ENCODE measurements at places on chromosomes 13 and 19. TPM values are rescaled to one million over a fixed set of nuclear protein-coding genes. Genes with fewer than 3 reads are reported as not detected.

DNA sequence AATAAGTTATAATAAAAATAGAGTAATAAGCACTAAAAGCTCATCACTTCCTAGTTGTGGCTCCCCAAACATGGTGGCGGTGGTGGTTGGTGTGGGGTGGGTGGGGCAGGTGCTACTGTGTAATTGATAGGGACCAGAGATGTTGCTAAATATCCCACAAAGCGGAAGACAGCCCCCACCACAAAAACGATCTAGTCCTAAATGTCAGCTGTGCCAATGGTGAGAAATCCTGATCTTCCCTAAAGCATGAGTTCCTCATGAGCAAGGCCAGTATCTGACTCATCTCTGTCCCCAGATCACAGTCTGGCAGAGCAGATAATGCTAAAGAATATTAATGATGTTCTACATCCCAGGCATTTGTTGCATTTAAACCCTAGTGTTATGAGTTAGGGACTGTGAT, 1.9 kb upstream of the EDDM13 start:
- no peak overlapping the region for H3K27ac ChIP-seq
- no peaks in the 10 kb centered on the region for H3K27me3 ChIP-seq
- no peak overlapping the region for H3K4me3 ChIP-seq
- H3K36me3 ChIP-seq: no peaks in the 10 kb centered on the region

DNA sequence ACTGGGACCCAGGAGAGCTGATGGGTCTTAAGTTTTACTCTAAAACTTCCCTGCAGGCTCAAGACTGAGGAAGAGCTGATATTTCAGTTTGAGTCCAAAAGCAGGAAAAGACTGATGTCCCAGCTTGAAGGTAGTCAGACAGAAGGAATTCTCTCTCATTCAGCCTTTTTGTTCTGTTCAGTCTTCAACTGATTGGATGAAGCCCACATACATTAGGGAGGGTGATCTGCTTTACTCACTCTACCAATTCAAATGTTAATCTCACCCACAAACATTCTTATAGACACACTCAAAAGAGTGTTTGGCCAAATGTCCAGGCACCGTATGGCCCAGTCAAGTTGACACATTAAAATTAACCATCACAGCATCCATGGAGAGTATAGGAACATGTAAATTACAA, 173.5 kb downstream of the KCNRG start:
- H3K27ac ChIP-seq: no peak overlapping the region
- H3K36me3 ChIP-seq: no peaks in the 10 kb centered on the region
- no peak for DNase-seq
- no peaks in the 10 kb centered on the region for H3K27me3 ChIP-seq

DNA sequence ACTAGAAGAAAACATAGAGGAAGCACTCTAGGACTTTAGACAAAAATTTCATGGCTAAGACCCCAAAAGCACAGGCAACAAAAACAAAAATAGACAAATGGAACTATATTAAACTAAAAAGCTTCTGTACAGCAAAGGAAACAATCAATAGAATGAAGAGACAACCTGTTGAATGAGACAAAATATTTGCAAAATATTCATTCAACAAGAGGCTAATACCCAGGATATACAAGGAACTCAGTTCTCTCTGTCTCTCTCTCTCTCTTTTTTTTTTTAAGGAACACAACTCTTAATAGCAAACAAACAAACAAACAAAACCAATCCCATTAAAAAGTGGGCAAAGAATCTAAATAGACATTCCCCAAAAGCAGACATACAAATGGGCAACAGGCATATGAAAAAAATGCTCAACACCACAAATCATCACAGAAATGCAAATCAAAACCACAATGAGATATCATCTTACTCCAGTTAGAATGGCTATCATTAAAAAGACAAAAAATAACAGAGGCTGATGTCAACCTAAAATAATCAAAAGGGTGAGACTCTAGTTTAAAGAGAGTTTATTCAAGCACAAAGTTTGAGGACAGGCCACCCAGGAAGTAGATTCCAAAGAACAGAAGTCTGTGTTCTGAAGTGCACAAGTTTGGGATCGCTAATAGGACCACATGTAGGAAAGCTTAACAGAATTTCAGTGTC, 27.1 kb upstream of the SLC7A9 start:
- no peaks in the 10 kb centered on the region for H3K36me3 ChIP-seq
- DNase-seq: peak; percentile 59
- no peak overlapping the region for H3K4me3 ChIP-seq
- H3K27ac ChIP-seq: no peak overlapping the region
- H3K27me3 ChIP-seq: no peaks in the 10 kb centered on the region

VAV1 gene
- not detected for total RNA-seq

GRCh38 chr13:36088001-36088400, 43.2 kb downstream of the DCLK1 start:
- no peak overlapping the region for H3K27ac ChIP-seq
- H3K36me3 ChIP-seq: no peaks in the 10 kb centered on the region
- DNase-seq: no peak
- H3K27me3 ChIP-seq: peaks cover 2% of the 10 kb centered on the region
- no peak overlapping the region for H3K4me3 ChIP-seq
- peaks cover 4% of the 10 kb centered on the region for H3K4me1 ChIP-seq

IER2 gene
- 71.3 TPM for total RNA-seq

DNA sequence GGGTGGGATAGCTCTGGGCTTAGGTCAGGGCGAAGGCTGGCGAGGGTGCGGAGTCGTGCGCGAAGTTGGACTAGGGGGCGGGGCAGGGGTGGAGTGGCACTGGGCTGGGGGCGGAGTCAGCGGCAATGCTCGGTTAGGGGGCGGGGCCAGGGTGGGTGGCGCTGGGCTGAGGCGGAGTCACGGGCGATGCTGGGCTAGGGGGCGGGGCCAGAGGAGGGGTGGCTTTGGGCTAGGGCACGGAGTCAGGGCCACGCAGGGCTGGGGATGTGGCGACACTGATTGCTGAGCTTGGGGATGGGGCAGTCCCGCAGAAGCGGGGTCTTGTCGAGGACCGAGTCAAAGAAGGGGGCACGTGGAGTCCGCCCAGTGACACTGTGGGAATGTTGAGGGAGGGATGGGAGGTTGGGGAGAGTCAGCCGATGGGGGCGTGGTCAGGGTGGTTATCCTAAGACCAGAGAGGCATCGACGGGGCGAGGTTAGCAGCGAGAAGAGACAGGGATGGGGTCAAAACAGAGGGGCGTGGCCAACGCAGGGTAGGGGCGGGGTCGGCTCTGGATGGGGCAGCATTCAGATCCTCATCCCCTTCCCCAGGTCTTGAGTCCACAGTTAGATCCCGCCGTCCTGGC, 8.7 kb downstream of the HOMER3 start:
- H3K4me1 ChIP-seq: no peaks in the 10 kb centered on the region
- no peak for DNase-seq
- H3K4me3 ChIP-seq: no peak overlapping the region
- H3K27ac ChIP-seq: no peak overlapping the region
- H3K27me3 ChIP-seq: no peaks in the 10 kb centered on the region

GRCh38 chr13:56349866-56350265, 790.9 kb upstream of the PRR20A start:
- no peaks in the 10 kb centered on the region for H3K4me1 ChIP-seq
- no peak overlapping the region for H3K4me3 ChIP-seq
- DNase-seq: no peak
- H3K36me3 ChIP-seq: no peaks in the 10 kb centered on the region
- H3K27ac ChIP-seq: no peak overlapping the region

DNA sequence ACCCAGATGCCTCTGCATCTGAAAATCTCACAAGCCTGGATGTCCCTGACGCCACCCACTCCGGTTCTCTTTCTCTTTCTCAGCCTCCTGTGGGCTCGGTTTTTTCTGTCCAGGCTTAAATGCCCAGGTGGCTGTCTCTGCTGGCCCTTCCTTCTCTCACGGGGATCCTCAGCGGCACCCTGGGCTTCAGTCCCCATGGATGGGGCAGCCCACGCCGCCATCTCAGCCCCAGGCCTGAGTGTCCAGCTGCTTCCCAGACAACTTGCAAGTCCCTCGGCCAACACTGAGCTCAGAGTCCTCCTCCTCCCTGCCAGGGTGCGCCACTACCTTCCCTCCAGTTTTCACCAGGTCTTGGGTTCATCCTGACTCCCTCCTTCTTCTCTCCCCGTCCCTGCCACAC, 6.4 kb downstream of the FBN3 start:
- H3K27ac ChIP-seq: no peak overlapping the region
- H3K27me3 ChIP-seq: peaks cover 11% of the 10 kb centered on the region
- no peaks in the 10 kb centered on the region for H3K4me1 ChIP-seq
- no peak for DNase-seq

SMAD9 gene
- total RNA-seq: 2.9 TPM

GRCh38 chr13:79502859-79503468, 22.0 kb downstream of the NDFIP2 start:
- H3K27ac ChIP-seq: no peak overlapping the region
- no peak for DNase-seq
- H3K4me3 ChIP-seq: no peak overlapping the region
- H3K4me1 ChIP-seq: peaks cover 3% of the 10 kb centered on the region
- no peaks in the 10 kb centered on the region for H3K36me3 ChIP-seq
- H3K27me3 ChIP-seq: no peaks in the 10 kb centered on the region

DNA sequence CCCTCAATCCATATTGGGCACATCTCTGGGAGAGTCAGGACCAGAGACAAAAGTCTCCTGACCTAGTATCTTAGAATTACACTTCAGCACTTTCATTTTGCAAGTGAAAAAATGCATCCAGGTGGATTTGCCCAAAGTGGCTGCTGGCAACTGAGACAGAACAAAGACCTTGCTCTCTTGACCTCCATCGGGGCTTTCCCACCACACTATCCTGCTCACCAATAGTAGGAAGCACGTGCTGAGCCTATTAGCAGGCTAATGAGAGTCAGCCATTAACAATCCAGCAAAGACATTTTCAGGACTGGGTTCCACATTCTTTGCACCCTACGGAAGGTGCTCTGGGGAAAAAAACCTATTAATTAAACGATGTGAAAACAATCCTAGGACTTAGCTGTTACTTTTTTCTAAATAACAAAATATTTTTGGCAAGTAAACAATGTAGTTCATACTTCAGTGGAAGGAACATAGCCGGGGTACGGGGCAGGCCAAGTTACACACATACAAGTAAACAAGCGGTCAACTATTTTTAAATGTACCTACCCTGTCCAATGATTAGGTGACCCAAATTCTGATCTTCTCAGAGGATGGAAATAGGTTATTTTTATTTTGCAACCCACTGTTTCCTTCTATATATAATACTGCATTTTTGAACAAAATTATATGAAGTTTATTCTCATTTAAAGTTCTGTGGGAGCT, 78.6 kb downstream of the CDADC1 start:
- H3K4me3 ChIP-seq: no peak overlapping the region

Data from astrocyte (in vitro differentiated cells and primary cell).